ENCODE measurements at places on chromosomes 5 and 9.

GRCh38 chr5:32627219-32627870, 42.0 kb downstream of the SUB1 start:
- no peak for DNase-seq

- no peak for DNase-seq
Observed at GRCh38 chr9:20650750-20651299, 28.5 kb upstream of the MLLT3 start.

GRCh38 chr9:124717597-124717996, 53.5 kb downstream of the NR6A1 start:
- no peak for DNase-seq

DNA sequence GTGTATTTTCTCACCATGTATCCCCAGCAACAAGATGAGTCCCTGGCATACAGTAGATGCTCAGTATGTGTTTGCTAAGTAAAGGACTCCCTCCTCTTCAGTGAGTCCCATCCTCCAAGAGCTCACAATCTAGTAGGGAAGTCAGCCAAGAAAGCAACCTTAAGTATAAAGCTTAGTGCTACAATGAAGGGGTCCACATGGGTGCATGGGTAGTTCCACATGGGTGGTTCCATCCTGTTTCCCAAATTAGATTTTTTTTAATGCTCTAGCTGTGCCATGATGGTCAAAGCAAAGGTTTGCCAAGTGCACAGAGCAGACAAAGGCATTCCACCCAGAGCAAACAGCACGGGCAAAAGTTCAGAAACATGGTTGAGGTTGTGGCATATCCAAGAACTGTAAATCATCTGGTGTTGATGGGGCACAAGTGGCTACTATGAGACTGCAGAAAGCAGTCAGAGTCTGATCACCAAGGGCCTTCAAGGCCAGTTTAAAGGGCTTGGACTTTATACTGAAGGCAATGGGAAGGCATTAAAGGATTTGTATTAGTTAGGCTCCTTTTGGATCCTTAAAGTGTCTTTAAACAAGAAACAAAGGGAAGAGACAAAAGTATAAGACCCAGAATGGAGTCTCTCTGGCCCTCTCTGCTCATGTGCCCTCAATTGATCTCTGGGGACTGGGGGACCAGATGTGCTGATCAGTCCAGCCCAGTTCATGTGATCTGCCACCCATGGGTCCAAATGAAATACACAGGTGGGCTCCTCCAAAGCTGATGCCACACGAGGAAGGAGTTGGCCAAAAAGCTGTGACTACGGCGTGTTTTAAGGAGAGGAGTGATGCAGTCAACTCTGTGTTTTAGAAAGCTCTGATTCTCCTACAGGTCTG, 9.0 kb upstream of the CPLX2 start:
- DNase-seq = no peak

GRCh38 chr5:26601563-26601962, 436.8 kb downstream of the CDH9 start:
- DNase-seq = no peak

GRCh38 chr9:7089406-7090193, 331.8 kb downstream of the KDM4C start:
- no peak for DNase-seq

DNA sequence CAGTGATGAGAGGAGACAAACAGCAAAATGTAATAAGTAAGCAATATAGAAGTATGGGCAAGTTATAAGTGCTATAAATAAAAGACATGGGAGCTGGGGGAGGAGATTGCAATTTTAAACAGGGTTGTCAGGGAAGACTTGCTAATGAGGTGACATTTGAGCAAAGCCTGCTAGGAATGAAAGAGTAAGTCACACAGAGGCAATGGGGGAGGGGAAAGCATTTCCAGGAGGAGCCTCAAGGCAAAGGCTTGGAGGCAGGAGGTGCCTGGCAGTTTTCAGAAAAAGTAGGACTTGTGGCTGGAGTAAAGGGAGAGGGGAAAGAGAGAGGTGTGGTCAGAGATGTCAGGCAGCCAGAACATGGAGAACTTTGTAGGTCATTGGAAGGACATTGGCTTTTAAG, 124.4 kb upstream of the NMUR2 start:
- DNase-seq = no peak

DNA sequence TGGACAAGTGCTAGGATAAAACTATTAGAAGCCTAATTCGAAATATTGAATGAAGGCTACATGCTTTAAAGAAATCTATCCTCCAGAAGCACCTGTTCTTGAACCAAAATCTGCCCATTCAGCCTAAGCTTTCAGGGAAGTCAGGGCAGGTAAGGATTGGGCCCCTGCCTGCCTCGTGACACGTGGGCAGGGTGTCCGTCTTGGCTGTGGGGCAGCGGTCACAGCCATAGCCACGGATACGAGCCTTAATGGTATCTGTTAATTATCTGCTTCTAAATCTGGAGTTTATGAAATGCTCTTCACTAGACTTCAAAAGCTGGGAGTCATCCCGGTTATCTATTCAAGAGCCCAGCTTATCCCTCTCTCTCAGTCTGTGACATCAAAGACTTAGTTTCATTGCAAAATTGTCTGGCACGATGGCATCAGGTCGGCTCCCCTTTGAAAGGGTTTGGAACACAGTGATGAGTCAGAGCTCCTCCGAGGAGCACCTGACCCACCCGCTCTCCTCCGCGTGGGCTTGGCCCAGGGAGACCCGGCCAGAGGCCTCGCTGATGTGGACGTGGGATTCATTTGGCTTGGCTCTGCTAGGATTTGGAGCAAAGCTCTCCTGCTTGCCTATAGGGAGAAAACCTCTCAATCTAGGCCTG, 135.9 kb downstream of the MACROH2A1 start:
- DNase-seq = no peak

GRCh38 chr5:142287096-142287972, 37.5 kb downstream of the SPRY4 start:
- no peak for DNase-seq

DNA sequence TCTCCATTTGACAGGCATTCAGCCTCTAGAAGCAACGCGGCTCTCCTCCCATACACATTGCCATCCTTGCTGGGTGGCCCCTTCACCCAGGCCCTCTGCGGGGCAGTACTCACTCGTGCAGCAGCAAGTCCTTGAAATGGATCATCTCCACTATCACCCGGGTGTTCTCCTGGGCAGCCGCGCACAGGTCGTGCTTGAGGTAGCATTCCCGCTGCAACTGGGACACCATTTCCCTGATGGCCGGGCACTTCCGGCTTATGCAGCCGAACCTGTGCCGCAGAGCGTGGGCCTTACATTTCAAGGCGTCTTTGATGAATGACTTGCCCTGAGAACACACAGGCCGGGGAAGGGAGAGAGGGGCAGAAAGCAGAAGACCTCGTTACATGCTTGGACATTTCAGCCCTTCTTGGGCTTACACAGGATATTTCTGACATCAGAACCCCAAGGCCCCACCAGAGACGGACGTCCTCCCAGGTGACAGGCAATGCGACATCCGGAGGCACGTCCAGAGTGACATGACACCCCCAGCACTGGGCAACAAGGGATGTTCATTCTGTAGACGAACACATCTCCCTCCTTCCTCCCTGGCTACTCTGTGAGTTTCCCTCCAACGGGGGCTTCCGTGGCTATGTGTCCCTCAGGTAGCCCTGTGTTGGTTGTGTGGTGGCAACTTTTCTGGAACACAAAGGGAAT, 5.0 kb downstream of the STC2 start:
- no peak for DNase-seq

GRCh38 chr9:93949694-93950449, 5.3 kb downstream of the BARX1 start:
- no peak for DNase-seq

DNA sequence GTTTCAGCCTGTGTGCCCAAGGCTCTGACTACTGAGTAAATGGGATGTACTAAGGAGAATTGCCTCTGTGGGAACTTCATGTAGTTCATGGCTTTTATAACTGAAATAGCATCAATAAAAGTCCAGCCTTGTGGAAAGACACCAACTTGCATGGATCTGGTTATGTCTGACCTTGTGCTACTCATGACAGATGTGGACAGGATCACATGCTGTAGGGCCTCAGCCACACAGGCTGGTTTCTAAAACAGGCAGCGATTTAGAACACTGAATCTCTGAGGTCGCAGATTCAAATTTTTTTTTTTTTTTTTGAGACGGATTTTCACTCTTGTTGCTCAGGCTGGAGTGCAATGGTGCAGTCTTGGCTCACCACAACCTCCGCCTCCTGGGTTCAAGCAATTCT, 66.5 kb upstream of the SPIN1 start:
- no peak for DNase-seq

GRCh38 chr5:169954786-169955185, 25.5 kb downstream of the INSYN2B start:
- DNase-seq = no peak

- DNase-seq = peak; percentile 88
Observed at GRCh38 chr9:130186839-130187522, 14.8 kb downstream of the NCS1 start.

GRCh38 chr9:87089929-87090328, 142.6 kb upstream of the GAS1 start:
- no peak for DNase-seq

- DNase-seq = no peak
Observed at GRCh38 chr9:74322661-74323314, 174.3 kb upstream of the RORB start.

DNA sequence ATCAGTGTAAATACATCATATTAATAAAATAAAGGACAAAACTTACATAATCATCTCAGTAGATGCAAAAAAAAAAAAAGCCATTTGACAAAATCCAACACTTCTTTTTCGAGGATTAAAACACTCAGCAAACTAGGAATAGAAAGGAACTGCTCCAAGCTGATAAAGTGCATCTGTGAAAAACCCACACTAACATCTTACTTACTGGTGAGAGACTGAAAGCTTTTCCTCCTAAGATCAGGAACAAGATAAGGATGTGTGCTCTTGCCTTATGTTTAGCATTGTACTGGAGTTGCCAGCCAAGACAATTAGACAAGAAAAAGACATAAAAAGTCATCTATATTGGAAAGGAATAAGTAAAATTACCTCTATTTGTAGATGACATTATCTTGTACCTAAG, 120.2 kb upstream of the SAP30L start:
- DNase-seq = no peak

- no peak for DNase-seq
Observed at GRCh38 chr9:114988962-114989599, 58.7 kb upstream of the TNFSF8 start.

DNA sequence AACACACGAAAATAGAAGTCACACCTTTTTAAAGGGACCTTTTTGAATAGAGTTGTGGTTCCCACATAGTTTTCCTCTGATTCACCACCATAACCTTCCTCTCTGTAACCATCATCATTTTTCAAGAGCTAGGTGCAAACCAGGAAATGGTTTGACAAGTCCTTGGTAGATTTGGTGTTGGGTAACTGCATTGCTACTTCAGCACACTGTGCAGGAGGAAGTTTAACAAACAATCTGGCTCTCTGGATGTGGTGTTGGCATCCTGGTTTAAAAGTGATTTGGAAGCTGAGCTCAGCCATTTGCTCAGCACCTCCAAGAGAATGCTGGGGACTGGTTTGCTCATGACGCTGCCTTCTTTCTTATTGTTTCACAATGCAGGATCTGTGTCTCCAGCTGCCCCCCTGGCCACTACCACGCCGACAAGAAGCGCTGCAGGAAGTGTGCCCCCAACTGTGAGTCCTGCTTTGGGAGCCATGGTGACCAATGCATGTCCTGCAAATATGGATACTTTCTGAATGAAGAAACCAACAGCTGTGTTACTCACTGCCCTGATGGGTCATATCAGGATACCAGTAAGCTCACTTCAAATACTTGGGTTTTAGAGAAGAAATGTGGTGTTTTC, 213.1 kb downstream of the RFK start:
- no peak for DNase-seq

DNA sequence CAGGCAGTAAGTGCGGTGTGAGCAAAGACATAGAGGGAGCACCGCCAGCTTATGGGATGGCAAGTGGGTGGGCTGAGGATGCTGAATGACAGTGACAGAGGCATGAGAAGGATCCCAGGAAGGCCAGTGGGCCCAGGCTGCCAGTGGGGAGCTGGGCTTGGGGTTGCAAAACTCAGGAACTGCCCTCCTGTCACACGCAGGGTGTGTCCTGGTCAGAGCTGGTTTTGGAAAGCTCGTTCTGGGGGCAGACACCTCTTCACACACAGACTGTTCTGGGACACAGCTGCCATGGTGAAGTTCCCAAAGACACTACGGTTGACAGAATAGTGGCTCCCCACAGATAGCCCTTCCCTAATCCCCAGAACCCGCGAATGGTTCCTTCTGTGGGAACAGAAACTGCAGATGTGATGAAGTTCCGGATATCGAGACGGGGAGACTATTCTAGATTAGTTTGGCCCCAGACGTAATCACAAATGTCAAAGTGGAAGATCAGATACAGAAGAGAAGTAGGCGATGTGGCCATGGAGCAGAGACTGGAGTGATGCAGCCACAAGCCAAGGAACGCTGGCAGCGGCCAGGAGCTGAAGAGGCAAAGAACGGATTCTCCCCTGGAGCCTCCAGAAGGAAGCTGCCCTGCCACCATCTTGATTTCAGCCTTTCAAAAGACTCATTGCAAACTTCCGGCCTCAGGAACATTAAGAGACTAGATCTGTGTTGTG, 159.0 kb downstream of the COL23A1 start:
- DNase-seq = no peak

DNA sequence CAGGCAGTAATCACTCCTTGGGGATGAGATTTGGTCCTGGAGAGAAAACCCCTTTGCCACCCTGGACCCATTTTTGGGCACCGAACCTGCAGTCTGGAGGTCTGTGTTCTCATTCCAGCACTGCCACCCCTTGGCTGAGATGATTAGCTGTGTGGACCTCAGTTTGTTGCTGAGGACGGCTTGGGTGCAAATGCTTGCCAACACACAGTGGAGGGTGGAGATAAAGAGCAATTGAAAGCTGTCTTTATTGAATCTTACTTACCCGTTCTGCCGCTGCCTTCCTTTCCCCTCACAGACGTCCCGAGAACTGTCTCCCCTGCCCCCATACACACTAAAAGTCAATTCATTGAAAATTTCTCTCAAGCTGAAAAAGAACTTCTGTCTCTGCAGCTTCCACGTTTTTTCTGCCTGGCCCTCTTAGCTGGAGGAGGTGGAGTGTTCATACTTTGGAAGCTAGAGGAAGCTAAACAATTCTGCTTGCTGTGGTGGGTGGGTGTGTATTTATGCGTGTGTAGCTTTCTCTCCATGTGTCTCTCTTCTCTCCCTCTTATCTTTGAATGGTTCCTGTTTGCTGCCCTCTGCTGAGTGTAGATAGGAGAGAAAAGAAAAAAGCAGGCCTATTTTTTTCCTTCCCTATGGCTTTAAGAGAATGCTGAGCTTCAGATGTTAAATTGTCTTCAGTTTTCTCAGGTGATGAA, 6.6 kb downstream of the GALNT10 start:
- peak; percentile 31 for DNase-seq

GRCh38 chr5:149172261-149172660, 31.0 kb downstream of the ABLIM3 start:
- DNase-seq = no peak

DNA sequence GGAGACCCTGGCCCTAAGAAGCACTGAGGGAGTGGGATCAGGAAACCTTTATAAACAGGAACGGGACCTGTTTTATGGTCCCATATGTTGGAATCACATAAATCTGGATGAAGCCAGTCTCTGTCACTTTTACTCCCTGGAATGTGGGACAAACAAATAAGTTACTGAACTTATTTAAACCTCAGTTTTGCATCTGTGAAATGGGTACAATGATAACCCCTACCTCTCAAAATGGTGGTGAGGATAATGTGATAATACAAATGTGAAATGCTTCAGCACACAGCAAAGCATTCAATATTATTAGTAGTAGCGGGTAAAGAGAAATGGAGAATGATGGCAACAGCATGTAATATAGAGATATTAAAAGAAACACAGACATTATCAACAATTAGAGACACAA, 298.9 kb downstream of the ZSWIM6 start:
- DNase-seq = no peak
